ENCODE measurements at places on chromosomes 11 and 22.
A peak's percentile ranks its signal among the peaks of the same experiment; 100 is the strongest.

GRCh38 chr11:13160346-13160745 is 117.2 kb upstream of the BMAL1 start:
- DNase-seq: no peak

DNA sequence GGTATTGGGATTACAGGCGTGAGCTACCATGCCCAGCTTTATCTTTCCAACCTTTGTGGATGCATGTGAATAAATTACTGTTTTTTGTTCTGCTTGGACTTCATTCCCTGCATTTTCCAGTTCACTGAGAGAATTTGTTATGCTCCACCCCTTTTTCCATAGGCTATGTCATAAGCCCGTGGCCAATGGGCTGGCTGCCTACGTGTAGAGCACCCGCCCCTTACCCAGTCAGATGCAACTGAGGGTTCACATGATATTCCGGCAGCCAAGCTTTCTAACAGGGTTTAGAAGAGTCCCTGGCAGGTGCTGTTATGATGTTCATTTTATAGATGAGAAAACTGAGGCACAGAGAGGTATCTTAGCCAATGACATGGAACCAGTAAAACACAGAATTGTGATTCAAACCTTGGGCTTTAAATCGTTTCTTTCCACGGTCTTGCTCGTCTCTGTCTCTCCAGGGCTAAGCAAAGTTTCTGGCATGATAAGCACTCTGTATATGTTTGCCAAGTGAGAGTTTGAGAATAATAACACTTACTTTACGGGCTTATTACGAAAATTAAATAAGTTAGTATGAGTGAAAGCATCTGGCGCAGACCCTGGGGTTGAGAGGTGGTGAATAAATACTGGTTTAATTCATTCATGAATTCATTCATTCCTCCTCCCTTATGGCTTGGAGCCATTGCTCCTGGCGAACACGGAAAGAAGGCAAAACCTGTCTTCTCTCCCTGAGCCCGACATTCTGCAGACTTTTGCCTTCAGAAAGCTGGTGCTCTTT is 42.4 kb upstream of the RASD2 start:
- DNase-seq: no peak

- peak; percentile 33 for DNase-seq
Measured at GRCh38 chr22:40463017-40463631, 92.7 kb downstream of the SGSM3 start.

GRCh38 chr11:119907122-119907851 is 178.3 kb upstream of the NECTIN1 start:
- DNase-seq: no peak

- no peak for DNase-seq
Measured at GRCh38 chr11:120903686-120904085, 120.2 kb upstream of the TBCEL start.

DNA sequence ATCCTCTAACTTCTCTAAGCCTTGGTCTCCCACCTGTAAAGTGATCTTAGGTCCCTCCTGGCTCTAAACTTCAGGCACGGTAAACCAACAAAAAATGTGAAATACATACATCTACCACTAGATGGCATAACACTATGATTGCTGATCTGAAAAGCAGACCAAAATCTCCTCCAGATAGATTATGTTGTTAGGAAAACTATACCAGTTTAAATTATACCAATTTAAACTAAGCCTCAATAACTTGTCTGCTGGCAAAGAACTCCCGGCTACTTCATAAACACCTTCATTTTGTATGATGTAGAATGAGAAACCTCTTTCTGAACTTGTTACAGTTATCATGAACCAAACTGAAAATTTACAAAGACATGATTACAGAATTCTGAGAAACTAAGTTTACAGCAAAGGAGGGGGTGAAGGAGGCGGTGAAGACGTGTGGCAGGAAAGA is 85.9 kb downstream of the SBF2 start:
- DNase-seq: no peak

DNA sequence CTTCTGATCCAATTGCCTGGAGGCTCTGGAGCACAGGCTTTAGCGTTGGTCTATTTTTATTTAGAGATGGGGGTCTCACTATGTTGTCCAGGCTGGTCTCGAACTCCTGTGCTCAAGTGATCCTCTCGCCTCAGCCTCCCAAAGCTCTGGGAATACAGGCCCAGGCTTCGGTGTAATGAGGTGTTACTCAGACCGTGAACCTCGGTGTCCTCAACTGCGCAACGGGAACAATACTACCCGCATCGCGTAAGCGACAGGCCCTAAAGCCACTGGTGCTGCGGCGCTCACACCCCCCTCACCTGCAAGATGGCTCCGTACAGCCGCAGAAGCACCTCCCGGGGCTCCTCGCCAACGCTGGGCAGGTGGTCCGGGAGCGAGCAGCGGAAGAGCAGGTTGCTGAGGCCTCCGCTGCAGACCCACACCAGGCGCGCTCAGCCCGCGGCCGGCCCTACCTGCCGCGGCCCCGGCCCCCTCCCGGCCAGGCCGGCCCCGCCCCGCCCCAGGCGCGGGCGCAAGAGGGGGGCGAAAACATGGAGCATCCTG is 628 bp downstream of the CHKB start:
- DNase-seq: no peak

GRCh38 chr22:48799227-48799970 is 1028.3 kb downstream of the BRD1 start:
- DNase-seq: no peak
